ENCODE measurements at places on chromosomes 3 and 15.
A peak's percentile ranks its signal among the peaks of the same experiment; 100 is the strongest.

DNA sequence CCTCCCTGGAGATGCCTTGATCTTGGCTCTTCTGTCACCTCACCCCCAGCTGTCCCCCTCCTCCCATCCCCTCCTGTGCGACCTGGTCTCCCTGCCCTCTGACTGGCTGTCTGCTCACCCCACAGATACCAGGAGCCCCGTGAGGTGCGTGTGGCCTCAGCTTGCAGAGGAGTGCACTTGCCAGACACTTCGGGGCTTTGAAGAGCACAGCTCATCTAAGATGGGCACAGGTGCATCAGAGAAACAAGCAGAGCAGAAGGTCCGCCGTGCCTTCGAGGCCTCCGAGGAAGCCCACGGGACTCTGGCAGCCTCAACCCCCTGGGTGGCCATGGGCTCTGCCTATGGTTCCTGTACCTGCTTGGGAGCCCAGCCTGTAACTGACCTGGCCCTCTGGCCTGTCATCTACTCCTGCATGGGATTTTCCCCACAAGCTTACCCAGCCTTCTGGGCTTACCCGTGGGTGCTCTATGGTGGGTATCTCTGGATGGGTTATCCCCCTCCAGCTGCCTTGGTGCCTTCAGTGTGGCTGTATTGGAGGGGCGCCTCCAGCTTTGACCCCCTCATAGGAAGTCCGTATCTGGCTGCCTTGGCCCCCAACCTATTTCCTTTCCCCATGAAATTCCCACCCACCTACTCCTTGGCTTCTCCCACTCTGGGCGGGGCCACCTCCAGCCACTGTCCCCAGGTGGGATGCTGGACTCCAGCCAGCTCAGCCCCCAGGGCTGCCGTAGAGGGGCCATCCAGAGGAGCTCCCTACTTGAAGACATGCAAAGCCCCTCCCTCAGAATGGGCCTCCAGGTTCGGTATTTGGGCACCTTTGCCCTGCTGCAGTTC, 3.8 kb downstream of the PRR23E start:
- ATAC-seq = no peak

- no peak for ATAC-seq
These were observed 789.8 kb downstream of the EDEM1 start for GRCh38 chr3:5977331-5977730.

DNA sequence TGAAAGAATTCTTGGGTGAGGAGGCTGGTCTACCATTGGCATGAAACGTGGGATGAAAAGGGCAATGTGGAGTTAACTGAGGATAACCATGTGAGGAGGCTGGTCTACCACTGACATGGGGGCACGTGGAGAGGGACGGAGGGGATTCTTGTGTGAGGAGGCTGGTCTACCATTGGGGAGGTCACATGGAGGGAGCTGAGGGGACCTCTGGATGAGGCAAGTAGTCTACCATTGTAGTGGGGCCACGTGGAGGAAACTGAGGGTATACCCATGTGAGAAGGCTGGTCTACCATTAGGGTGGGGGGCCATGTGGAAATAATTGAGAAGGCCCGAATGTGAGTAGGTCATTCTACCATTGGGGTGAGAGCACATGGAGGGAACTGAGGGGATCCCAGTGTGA, 154.1 kb downstream of the FBLN2 start:
- no peak for ATAC-seq

GRCh38 chr3:58667704-58668103, 1.1 kb upstream of the FAM3D start:
- no peak for ATAC-seq

DNA sequence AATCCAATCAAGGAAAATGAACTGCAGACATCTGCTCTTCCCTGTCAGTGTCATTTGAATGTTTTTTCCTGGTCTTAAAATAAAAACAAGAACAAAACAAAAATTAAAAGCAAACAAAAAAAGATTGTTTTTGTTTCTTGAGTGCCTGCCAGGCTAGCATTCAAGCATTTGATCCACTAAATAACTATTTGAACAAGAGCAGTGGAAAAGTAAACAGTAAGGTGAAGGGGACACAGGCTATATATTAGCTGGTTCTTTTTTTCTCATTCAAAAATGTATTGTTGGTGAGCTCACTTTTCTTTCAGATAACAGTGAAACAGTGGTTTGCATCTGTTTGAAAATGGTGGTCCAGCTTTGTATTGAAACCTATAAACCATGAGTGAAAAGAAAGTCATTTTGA, 586.9 kb upstream of the SGO1 start:
- no peak for ATAC-seq

- no peak for ATAC-seq
These were observed 120.7 kb upstream of the WNT5A start for GRCh38 chr3:55607844-55608243.

GRCh38 chr3:67875338-67875737, 220.9 kb upstream of the SUCLG2 start:
- ATAC-seq = no peak

GRCh38 chr15:92580933-92581445, 74.6 kb downstream of the FAM174B start:
- no peak for ATAC-seq

DNA sequence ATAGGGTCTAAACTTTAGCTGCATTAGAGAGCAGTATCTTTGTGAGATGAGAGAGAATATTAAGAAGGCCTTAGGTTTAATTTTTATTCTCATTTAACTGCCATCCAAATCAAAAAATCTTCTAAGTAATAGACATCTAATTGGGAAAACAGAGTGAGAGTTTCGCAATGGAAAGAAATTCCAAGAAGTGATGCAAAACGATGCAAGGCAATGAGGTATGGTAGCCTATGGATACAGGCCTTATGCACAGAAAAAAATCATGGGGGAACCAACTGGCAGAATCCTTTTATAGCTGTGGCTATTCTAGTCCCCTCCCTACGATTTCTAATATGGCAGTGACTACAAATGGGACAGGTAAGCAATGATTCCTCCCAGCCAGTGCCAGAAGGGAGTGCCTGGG, 225.9 kb downstream of the GREM1 start:
- ATAC-seq = no peak

DNA sequence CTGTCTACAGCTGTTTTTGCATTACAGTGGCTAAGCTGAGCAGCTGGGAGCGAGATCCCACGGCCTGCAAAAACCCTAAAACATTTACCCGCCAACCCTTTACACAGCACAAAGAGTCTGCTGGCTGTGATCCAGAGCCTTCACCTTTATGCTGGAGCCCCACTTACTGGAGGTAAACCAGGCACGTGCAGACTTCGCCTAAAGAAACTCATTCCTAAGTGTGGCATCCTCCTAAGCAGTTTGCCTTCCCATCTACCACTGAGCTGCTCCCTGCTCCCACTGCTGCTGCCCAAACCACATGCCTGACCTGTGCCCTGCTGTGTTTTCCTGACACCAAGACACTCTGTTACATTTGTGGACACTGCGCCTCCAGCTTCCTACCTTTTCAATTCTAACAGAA, 53.0 kb downstream of the CHSY1 start:
- ATAC-seq = no peak

GRCh38 chr3:78736863-78737262, 1030.9 kb downstream of the ROBO1 start:
- ATAC-seq = no peak

DNA sequence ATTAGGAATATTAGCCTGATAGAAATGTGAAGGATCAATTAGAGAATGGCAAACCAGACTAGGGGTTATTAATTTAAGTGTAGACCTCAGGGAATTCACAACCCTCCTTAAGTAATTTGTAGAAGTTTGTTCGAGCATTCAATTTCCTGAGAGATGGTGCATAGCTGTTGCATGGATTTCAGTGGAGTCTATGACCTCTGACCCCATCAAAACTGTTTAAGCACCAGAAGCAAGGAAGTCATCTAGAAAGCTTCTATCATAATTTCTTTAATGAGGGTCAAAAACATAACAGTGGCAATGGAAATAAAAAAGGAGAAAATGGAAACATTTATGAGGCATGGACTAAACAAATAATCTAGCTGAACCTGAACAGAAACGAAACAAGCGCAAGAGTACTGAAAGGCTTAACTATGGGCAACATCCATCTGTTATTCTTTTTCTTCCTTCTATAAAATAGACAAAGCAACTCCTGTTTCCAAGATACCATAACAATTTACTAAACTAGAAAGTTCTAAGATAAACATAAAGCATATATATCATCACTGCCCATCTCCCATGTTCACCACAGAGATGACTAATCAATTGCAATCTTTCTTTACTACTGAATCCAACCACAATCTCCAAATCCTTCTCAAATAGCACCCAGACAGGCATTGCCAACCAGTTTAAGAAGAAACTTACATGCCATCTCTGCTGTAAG, 151.4 kb downstream of the THRB start:
- ATAC-seq = no peak

- peak; percentile 43 for ATAC-seq
These were observed 2.5 kb downstream of the ANP32A start for GRCh38 chr15:68818066-68818768.

GRCh38 chr3:114451051-114451451, 157.2 kb downstream of the TIGIT start:
- no peak for ATAC-seq

- no peak for ATAC-seq
These were observed 20.4 kb upstream of the SATB1 start for GRCh38 chr3:18445401-18446148.

DNA sequence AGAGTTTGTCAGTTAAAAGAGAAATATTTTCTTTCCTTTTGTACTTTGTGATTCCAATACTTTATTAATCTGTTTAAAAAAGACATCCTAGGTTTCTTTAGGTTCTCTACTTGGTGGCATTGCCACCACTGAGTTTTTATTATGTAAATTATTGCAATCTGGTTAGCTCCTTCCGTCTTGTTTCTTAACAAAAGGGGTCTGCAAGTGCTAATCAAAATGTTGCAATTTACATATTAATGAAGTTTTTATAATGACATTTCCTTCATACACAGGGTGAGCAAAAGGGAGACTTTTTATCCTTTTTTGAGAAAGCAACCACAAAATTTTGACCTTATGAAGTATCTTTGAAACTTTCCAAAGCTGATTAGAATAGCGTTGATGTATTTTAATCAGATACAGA, 1307.3 kb downstream of the ROBO2 start:
- no peak for ATAC-seq

- no peak for ATAC-seq
These were observed 211.7 kb downstream of the MBNL1 start for GRCh38 chr3:152480282-152480953.

GRCh38 chr3:188553569-188553968, 399.6 kb downstream of the LPP start:
- ATAC-seq = peak; percentile 84

GRCh38 chr15:77670558-77671361, 38.0 kb upstream of the LINGO1 start:
- no peak for ATAC-seq

- ATAC-seq = no peak
These were observed 121.5 kb upstream of the LRRFIP2 start for GRCh38 chr3:37295925-37296324.

GRCh38 chr3:43641306-43642114, 19.7 kb upstream of the ANO10 start:
- no peak for ATAC-seq

GRCh38 chr15:94722024-94722636, 490.8 kb downstream of the MCTP2 start:
- no peak for ATAC-seq

GRCh38 chr15:33215941-33216872, 21.7 kb upstream of the FMN1 start:
- peak; percentile 72 for ATAC-seq

DNA sequence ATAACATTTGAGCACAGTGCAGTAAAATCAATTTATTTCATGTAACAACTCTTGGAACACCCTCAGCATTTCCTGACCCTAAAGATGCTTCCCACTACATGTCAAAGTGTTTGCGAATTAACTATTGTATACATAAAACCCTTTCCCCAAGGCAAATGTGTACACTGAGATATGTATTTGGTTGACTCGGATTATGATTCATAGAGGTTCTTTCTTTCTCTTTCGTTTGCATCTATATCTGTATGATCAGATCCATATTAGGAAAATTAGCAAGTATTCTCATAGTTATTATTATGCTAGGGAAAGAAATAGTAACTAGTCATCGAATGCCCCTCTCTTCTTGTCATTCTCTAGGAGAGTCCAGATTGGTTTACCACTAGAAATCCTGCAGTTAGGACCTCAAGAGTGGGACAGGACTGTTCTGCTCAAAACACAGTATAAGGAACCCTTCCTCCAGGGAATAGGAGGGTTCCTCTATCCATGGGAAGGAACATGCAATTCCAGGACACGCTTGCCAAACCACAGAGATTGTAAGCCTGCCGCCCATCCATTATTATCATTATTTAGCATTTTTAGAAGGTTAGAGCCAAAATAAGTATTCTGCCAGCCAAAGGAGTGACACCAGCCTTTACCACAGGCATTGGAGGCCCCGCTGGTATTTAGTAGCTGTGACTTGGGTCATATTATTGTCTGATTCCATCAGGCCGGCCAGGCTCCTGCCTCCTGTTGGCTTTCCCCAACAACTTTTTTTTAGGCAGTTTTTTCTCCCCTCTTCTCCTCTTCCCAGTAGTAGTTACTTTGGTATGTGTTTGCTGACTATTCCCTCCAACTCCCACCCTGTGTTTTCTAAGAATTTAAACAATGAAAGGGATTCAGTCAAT, 100.7 kb downstream of the GALK2 start:
- ATAC-seq = no peak

DNA sequence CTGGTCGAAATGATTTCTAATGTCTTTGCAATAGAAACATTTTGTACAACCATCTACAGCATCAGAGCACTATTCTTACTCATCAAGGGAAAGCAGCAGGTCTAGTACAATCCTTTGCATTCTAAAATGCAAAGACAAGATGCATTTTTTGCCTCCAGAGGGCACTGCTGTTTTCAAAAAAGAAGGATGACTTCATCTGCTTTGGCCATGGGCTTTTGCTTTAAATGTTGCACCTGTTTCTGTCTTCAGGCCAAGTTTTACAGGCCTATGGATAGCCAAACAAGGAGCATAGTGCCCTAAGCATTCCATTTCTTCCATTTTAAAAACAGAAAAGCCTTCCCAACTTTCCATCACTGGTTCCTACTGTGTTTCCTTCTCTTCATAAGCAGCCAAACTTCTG, 3.4 kb downstream of the PARP9 start:
- ATAC-seq = peak; percentile 18

- ATAC-seq = peak; percentile 88
These were observed 539.5 kb upstream of the AGTR1 start for GRCh38 chr3:148158210-148158609.

DNA sequence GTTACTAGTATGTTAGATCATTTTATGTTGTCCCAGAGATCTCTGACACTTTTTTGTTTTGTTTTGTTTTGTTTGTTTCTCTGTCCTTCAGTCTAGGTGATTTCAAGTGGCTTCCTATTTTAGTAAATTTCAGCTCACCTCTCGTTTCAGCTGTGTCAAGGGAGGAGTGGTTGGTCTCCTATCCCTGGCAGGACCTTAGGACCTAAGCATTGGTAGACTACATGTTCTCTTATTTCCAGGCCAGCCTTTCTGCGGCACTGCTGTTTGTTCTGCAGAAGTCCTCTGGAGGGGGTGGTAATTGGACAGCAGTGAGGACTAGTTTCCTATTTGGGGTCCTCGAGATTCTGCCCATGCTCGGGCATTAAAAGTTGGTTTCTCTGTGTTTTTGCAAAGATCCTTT, 31.8 kb downstream of the MGA start:
- ATAC-seq = no peak
